Right renal cortex interstitium (tissue), 3 donors: ENCODE measurements at places on chromosomes 6 and 20. TPM values are rescaled to one million over a fixed set of nuclear protein-coding genes. Genes with fewer than 3 reads are reported as not detected.

- DNase-seq = no peak
These were observed 27.6 kb upstream of the ADA start for GRCh38 chr20:44678990-44679611.

DNA sequence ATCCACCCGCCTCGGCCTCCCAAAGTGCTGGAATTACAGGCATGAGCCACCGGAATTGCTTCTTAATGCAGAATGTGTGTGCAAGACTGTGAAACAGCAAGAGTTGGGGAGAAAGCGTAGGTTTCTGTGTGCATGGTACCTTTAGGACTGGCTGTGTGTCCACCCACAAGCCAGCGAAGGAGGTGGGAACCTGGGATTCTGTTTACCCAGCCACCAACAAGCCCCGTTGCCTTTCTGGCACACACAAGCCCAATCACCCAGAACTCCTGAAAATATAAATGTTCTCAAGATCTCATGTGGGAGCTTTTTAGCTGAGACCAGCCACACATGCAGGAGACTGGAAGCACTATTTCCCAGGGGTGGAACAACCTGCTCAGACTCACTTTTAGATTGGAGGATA lies 4.9 kb upstream of the RNF24 start:
- DNase-seq = no peak

GRCh38 chr6:117381749-117382148 lies 44.0 kb downstream of the ROS1 start:
- DNase-seq = no peak

DNA sequence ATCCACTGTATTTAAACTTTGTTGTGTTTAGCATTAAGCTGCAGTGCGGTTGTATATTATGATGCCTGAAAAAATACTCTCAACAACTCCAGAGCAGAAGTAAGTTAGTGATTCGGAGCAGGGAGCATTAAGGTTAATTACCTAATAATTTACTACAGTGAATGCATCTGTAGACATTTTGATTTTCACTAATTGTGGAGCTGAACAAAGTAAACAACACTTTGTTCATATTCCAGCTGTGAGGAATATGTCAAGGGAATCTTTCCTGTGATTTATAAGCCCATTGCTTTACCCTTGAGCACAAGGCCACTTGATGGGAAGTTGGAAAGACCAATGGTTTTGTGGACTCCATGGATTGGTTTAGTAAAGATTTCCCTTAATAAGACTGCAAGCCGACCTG lies 77.1 kb downstream of the CBLN4 start:
- peak; percentile 31 for DNase-seq

The CPNE5 gene
- 11.1 TPM for polyA plus RNA-seq

DNA sequence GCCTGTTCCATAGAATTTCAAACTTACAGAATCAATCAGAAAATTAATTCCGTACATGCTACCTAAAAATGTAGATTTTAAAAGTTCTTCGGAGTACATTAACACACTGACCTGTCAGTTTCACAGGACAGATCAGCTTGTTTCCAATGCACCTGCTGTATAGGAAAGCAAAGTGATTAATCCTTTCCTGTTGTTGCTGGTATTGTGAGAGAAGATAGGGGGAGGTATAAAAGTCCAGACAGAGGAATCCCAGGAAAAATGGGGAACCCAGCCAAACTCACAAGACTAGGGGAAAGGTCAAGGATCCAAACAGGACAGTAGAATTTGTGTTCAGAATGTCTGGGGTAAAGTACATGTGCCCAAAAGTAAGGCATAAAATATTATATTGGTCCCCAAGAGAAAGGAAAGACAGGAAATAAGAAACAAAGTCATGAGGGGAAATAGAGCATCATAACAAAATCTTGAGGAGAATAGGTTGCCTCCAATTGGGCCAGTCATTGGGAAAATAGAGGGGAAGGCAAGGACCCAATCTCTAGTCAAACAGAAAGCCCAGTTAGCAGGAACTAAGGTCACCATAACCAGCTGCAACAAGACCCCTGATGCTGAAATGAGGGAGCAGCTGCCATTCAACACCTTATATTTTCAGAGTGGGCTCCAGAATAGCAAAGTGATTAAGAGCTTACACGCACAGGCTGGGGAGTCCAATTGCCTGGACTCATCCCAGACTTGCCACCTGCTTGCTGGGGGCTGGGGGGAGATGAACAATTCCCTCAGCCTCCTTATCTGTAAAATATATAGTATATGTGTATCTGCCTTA lies 10.3 kb downstream of the FILIP1 start:
- no peak for DNase-seq

The RAB32 gene
- polyA plus RNA-seq = 24.7 TPM

DNA sequence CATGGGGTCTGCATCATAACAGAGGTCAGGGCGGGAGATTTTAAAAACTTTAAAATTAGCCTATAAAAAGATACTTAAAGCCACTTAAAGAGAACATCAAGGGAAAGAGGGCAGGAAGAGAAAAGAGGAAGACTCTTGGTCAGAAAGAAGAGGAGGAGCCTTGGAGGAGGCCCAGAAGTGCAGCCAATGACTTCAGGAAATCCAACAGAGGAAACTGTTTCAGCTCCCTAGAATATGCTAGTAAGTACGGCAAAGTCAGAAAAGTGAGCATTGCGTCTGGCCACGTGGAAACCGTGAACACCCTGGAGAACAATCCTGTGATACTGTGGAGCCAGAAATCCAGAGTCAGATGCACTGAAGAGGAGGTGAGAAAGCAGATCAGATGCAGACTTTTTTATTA lies 22.5 kb upstream of the NHSL1 start:
- DNase-seq = no peak

DNA sequence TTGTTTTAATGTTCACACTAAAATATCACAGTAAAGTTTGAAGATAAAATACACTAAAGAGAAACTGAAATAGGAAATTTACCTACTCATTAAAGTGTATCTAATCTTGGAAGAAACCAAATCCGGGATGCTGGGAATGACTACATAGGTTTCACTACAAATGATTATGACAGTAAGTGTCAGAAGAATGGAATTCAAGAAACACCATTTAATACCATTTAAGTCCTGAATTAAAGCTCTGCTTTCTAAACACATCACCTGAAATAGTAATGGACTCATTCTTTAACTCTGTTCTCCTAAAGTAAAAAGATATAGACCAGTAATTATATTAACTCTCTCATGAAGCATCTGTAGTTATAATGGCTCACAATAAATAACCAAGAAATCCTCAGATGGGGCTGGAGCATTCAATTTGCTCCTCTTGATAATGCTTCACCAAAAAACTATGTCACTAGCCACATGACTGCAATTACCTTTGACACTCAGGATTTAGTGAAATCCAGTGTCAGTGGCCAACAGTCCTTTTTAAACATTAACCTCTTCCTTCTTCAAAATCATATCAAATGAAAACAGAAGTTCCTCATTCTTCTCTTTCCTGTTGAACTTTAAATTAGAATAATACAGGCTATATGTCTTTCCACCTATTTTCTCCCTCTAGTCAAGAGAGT lies 41.4 kb downstream of the MAP7 start:
- no peak for DNase-seq

GRCh38 chr6:31225735-31226134 lies 46.2 kb downstream of the HLA-C start:
- DNase-seq = no peak

- DNase-seq = no peak
These were observed 431.8 kb downstream of the PREX1 start for GRCh38 chr20:48395816-48396546.

The FERMT1 gene
- 3.6 TPM for polyA plus RNA-seq

The OOEP gene
- polyA plus RNA-seq = not detected

The RFX6 gene
- polyA plus RNA-seq = not detected

The GRM1 gene
- polyA plus RNA-seq = 0.22 TPM

GRCh38 chr6:155079985-155080452 lies 84.9 kb downstream of the TIAM2 start:
- DNase-seq = no peak

The SRSF12 gene
- 14.4 TPM for polyA plus RNA-seq

DNA sequence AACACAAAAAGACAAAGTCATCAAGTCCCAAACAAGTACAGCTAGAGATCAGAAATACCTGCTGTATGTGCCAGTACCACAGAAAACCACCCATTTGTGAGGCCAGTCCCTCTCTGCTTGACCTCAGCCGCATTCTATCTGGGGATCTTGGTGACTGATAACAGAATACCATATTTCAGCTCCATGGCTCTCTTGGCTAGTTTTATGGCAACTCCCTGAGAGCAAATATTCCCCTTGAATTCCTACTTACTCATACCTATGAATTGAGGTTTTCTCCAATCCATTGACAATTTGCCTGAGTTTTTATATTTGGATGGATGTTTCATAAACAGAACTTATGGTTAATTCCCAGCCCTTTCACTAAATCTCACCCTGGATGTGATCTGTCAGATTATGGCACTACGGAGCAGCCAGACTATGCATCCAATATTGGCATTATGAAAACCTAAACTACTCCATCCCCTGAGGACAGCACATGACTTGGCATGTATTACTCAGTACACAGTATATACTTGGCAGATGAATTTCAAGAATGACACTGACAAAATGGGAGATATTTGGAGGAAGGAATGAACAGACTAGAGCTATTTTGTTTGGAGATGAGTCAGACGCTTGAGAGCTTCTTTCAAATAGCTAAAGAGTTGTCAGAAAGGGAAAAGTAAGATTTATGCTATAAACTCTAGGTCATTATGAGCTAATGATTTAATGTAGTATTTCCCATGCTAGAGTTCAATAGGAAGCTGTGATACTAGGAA lies 95.7 kb downstream of the PRDM1 start:
- DNase-seq = no peak

- DNase-seq = no peak
These were observed 12.8 kb upstream of the KHDRBS2 start for GRCh38 chr6:62298745-62299392.

DNA sequence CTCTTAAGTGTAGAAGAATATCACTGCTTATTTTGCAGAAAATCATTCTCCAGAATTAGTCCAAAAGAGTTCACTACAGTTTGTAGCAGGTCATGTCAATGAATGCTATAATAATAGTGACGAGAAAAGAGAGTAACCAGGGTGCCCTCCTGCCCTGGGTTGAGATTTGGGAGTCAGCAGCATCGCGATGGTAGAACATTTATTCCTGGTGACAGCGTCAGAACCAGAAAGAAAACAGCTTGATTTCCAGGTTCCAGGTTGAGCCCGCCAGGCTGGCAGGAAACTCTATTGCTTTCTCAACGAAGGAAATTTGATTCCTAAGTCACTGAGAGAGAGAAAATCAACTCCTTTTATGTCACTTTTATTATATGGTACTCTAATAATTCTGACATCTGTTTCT lies 550.3 kb downstream of the QKI start:
- DNase-seq = no peak

The TRIM31 gene
- 0.26 TPM for polyA plus RNA-seq

GRCh38 chr6:158337332-158337731 lies 25.1 kb downstream of the TULP4 start:
- no peak for DNase-seq

GRCh38 chr20:61184194-61184593 lies 67.9 kb upstream of the CDH4 start:
- no peak for DNase-seq

DNA sequence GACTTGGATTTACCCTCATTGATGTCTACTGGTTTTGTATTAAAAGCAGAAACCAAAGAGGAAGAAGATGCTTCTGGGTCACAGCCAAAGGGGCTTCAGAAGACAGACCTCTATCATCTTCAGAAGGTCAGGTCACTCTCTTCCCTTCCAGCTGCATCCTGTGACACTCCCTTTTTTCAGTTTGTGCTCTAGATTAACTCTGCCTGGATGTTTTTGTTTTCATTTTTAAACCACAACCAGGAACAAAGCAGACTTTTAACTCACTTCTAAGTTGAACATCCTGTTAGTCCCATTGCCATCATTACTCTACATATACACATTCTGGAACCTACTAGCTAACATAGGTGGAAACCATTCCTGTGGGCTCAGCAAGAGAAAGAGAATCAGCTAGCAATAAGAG lies 45.2 kb downstream of the AKIRIN2 start:
- no peak for DNase-seq

DNA sequence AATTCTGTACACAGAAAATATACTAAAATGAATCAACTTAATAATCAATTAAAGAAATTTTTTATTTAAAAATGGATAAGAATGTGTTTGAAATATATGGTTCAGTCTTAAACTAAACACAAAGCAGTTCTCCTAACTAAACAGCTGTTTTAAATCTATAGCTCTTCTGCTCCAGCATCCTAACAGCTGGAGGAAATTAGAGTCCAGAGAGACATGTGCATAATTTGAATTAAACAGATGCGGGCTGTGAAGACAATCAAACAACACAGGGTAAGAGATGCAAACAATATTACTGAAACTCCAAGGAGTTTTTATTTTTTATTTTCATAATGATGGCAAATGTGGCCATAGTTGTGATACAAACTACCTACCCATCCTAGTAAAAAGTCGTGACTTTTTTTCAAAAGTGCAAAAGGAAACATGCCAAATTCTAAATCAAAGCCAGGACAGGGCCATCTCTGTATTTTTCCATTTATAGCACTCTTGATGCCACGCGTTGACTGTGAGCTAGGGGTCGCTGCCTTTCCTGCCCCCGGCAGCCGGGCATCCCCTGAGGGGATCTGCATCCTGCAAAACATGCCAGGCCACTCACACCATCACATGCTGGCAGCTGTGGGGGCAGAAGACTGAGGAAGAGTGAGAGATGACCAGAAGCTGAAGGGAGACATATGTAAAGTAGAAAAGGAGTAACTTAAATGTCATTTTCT lies 310.6 kb downstream of the PRKN start:
- DNase-seq = no peak

GRCh38 chr6:32086661-32087573 lies 22.2 kb downstream of the TNXB start:
- DNase-seq = no peak

- DNase-seq = no peak
These were observed 49.2 kb downstream of the RNF144B start for GRCh38 chr6:18436341-18436740.

DNA sequence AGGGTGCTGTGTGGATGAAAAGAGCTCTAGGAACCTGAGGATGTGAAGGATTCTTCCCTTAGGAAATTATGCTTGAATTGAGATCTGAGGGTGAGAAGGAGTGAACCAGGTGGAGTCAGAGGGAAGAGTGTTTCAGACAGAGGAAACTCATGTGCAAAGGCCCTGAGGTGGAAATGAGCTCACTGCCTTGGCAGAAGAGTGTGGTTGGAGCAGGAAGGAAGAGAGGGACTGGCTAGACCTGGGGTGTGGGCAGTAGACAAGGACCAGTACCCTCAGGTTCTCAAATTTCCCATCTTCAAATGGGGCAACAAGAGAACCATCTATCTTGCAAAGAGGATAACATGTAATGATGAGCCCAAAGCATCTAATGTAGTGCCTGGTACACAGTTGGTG lies 24.0 kb upstream of the GTSF1L start:
- DNase-seq = no peak
